ENCODE measurements at places on chromosomes 12 and 14.

- DNase-seq: no peak
These were observed 185.9 kb downstream of the PPFIA2 start for GRCh38 chr12:81573228-81573627.

- DNase-seq: peak; percentile 8
These were observed 50.3 kb downstream of the ADAMTS20 start for GRCh38 chr12:43501703-43502102.

DNA sequence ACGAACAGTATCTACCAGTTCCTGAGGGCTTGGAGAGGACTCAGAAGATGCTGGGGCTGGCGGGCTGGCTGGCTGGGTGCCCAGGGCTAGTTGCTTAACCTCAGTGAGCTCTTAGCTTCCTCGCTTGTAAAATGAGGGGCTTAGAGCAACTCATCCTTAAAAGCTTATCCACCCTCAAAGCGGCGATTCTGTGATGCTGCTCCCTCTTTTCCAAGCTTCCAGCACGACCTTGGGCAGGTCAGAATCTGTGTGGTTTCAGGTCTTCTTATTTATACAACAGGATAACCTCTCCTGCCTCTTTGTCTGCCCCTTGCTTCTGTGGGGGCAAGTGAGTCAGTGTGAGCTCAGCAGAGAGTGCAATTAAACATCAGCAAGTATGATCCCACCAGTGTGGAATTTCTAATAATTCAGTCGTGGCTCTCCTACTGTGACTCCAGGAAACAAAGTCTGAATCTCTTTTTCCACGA is 281.8 kb downstream of the KSR2 start:
- no peak for DNase-seq

- no peak for DNase-seq
These were observed 66.0 kb downstream of the RIMBP2 start for GRCh38 chr12:130650131-130650530.

- DNase-seq: no peak
These were observed 314.5 kb upstream of the GARIN6 start for GRCh38 chr12:99332936-99333591.

DNA sequence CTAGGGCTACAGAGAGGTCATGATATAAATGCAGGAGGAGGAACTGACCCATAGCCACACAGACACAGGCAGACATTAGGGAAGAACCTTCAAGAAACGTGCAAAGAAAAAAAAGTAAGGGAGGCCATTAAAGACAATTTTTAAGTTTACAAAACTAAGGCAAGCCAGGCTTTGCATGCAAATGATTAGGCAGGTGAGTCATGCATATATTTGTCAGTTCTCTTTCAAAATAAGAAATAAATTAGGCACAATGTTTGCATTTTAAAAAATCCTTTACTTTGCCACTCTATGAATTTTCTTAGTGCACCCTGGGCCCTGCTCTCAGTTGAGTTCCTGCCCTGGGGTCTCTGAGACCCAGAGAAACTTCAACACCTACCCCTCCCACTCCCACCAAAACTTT is 75.0 kb downstream of the PRMT8 start:
- DNase-seq: no peak

DNA sequence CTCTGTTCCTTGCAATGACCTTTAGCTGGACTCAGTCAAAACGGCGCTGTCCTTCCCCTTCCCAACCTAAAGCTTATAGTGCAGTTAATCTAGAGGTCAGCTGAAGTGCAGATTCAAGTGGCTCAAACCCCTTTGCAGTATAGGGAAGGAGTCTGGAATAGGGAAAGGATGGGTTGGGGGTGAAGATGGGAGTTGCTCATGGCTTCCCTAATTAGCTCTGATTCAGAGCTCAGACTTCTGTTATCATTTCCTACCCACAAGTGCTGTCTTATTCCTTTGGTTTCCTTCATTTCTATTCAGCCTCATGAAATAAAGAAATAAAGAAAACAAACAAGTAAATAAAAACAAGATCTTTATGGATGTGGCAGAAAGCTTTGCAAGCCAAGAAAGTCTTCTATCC is 264.0 kb upstream of the HMGA2 start:
- DNase-seq: no peak

- no peak for DNase-seq
These were observed 69.7 kb downstream of the WASHC3 start for GRCh38 chr12:101992091-101992490.

DNA sequence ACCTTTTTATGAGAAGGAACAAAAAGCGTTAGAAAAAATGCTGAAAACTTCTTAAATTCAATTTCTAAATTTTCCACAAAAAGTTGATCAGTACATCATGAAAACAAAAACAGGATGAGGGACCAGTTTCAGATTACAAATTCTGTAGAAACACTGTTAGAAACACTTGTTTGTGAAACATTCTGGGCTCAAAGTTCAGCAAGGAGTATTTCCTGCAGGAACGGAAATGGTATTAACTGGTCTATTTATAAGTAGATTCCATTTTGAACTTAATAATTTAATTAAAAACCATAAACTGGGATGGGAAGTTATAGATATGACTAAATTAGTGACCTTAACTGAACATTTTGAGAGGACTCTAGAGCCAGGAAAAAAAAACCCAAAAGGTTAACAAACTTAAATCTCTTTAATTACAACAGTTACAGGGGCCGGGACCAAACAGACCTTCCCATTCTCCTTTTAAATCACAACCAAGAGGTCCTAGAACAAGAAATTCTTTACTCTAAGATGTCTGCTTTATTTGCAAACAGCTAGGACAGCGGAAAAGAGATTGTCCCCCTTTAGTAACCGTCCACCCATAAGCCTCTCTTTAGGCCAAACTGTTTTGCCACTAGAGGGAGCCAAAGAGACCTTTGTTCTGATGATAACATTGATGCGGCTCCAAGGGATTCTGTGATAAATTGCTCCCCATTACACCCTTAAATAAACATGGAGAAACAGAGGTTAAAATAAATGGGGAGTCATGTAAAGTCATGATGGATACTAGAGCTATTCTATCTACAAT is 69.0 kb upstream of the RERGL start:
- DNase-seq: no peak

DNA sequence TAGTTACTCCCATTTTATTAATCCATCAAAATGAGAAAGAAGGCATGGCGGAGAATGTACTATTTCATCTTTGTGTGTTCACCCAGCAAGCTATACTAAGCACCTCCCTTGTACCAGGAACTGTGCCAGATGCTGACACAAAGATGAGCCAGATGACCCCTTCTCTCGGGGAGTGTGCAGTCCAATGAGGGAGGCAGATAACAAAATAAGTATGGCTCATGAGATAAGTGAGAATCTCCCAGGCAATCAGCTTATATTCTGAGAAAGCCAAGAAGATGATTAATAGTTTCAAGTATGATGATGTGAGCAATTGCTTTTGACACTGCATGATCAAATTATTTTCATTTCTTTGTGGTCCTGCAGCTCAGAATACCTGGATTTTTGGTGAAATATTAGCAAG is 1.3 kb upstream of the TMEM233 start:
- no peak for DNase-seq

GRCh38 chr12:111431772-111432171 is 26.0 kb downstream of the SH2B3 start:
- no peak for DNase-seq

DNA sequence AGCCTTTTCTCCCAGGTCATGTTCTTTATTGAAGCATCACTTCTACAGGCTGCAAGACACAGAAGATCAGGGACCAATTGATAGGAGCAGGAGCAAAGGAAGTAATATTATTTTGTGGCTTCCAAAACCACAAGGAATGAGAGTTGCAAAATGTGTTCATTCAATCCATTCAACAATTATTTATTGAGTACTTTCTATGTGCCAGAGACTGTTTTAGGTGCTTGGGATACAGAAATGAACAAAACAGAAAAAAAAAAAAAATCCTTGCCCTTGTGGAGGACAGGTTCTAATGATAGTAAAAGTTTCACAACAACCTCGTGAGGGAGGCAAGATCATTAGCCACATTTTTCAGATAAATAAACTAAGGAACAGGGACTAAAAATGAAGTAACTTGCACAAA is 20.1 kb upstream of the DACT1 start:
- no peak for DNase-seq

- DNase-seq: no peak
These were observed 16.1 kb upstream of the WSCD2 start for GRCh38 chr12:108112832-108113556.

DNA sequence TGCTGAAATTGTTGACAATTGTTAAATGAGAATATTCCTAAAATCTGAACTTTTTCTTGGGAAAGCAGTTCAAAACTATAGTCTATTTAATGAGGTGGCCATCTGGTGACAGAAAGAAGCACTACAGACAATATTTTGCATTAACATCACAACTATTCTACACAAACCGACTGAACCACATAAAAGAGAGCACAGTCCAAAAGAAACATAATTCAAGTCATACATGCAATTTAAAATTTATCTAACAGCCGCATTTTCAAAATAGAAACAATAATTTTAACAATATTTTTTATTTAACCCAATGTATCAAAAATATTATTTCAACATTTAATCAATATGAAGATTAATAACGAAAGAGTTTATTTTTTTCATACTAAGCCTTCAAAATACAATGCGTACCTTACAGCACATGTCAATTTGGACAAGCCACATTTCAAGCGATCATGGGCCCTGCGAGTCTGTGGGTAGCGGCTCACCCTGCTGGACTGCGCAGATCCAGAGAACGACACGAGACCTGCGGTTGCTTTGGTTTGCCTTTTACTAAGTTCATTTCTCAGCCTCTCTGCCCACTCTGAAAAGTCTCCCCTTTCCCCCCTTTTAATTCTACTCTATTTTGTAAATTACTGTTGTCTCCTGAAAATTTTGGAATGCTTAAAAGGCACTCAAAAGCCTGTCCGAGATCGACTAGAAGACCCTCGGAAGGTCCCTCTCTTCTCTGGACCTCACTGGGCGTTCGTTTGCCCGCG is 947 bp upstream of the LRRC9 start:
- DNase-seq: no peak

GRCh38 chr14:90599339-90599738 is 202.5 kb downstream of the CALM1 start:
- no peak for DNase-seq

GRCh38 chr12:2016862-2017545 is 12.7 kb upstream of the DCP1B start:
- DNase-seq: no peak

GRCh38 chr12:12432364-12432763 is 75.5 kb downstream of the BORCS5 start:
- DNase-seq: no peak

GRCh38 chr12:57821474-57822214 is 3.1 kb upstream of the AVIL start:
- no peak for DNase-seq

DNA sequence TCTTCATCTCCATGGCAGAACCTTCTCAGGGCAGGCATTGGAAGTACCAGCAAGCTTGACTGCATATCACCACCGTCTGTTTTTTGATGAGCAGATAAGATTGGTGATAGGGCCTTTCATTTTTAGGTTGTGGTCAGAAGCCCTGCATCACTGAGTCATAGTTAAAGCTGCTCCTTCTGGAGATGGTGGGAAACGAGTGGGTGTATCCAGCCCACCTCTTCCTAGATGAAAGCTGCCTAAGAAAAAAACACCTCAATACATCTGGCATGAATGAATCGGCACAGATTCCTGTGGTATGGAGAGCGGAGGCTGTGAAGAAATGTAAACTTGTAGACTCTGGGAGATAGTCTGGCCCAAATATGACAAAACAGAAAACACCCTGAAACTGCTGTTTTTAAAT is 248.7 kb upstream of the EGLN3 start:
- DNase-seq: no peak

DNA sequence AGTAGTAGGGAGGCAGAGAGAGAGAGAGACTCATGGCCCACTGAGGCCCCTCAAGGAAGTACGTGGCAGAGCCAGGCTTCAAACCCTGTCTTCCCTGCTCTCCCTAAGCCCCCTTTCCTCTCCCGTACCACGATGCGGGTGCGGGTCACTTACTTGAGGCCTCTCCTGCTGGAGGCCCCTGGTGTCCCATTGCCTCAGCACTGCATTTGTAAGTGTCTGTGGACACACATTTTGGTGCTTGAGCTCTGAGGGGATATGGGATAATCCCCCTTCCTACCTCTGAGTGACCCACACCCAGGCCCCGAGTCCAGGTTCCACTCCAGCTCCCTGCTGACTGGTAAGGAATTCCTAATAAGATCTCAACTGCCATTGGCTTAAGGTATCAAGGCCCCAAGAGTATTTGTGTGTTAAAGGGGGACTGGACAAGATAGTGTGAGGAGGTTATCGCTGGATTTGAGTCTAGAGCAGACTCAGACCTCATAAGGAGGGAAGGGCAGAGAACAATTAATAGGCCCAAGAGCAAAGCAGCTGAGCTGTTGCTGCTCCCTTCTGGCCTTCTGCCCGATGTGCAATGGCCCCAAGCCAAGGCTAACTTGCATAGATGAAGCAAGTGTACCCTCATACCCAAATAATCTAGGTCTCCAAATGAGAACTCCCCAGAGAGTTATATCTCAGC is 71.9 kb downstream of the CRACR2A start:
- DNase-seq: no peak

DNA sequence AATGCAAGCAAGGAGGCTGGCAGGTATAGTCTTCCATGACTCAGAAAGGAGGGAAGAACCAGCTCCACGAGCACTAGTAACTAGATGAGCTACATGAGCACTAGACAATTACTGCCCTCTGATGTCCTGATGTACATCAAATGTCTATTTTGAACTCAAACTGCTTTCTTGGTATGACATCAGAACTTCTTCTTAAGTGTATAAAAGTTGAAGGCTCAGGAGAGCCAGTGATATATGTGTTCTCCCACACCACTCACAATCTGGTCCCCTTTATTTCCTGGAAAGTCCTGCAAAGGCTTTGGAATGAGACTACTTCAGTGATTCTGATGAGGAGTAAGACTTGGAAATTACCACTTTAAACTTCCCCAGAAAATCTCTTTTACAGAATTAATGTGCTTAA is 18.5 kb upstream of the DHRS7 start:
- no peak for DNase-seq

DNA sequence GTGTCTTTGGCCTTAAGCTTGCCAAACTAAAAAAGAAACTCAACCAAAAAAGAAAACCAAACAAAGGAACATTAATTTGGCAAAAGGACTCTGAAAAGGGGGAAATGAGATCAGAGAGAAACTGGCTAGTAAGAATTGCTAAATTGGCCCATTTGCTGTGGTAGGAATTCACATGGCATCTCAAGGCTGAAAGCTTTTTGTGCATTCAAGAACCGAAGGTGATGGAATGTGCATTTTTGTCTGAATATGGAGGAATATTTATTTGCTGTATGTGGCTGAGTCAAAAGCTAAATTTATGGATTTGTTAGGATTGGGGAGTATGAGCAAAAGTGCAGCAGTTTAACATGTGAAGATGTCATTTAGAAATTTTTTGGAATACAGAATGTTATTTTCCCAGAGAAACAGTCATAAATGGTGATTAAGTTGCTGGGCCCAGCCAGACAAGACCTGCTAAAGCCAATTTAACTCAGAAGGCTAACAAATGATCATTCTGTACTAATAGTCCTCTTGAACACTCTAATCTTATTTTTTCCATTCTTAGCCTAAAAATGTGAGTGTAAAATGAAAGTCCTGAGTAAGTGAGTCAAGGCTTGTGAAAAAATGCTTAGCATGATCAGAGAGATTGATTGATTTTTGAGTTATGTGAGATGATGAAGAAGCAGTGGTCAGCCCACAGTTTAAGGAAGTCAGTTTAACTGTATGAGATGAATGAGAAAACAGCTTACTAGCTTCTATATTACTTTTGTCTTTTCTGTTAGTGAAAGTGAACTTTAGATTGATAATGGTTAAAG is 94.1 kb downstream of the ANO6 start:
- DNase-seq: peak; percentile 66
